ENCODE measurements at places on chromosomes 7 and 10. TPM values are rescaled to one million over a fixed set of nuclear protein-coding genes. Genes with fewer than 3 reads are reported as not detected.

MACROH2A2 gene
- total RNA-seq: 7.6 TPM

INHBA gene
- 1.4 TPM for total RNA-seq

ZNF679 gene
- not detected for total RNA-seq

PNLIP gene
- total RNA-seq: not detected

KEL gene
- 0.49 TPM for total RNA-seq

H2BK1 gene
- not detected for total RNA-seq

HGF gene
- 117 TPM for total RNA-seq

ANKRD2 gene
- total RNA-seq: not detected

Data from cardiac atrium fibroblast (primary cell).